ENCODE measurements at places on chromosomes 6 and 20. TPM values are rescaled to one million over a fixed set of nuclear protein-coding genes. Genes with fewer than 3 reads are reported as not detected.

Gene TCFL5
- 9.3 TPM for total RNA-seq

Gene TTK
- total RNA-seq = 49.8 TPM

Gene KCNK15
- under 0.01 TPM for total RNA-seq

Gene UST
- total RNA-seq = 0.76 TPM

Gene CCN6
- total RNA-seq = not detected

Gene SCRT2
- total RNA-seq = not detected

Gene ZNF311
- 0.30 TPM for total RNA-seq

Gene NNAT
- total RNA-seq = under 0.01 TPM

Gene HFE
- 3.2 TPM for total RNA-seq

Gene EDN1
- 229 TPM for total RNA-seq

Gene TPX2
- 58.2 TPM for total RNA-seq

Gene RIPOR2
- total RNA-seq = 0.46 TPM

Gene CST2
- total RNA-seq = not detected
